ENCODE measurements at places on chromosomes 6 and 20.

DNA sequence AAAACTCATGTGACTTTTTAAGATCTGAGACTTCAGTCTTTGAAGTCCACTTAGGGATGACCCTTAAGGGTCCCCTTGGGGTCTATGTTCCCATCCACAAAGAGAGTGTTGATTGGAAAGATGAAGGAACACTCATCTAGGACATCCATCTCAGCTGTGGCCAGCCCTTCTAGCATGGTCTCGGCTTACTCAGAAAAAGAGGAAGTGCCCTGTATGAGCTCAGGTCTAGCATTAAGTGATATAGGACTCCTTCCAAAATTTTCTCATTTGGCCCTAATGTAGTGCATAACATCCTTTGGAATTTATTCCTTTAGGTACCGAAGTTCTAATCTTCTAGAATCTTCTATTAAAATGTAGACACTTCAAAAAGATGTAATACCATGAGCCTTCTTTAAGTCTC, 77.4 kb downstream of the NDUFAF5 start:
- DNase-seq: no peak

GRCh38 chr20:45970646-45971424, 1.2 kb downstream of the ZNF335 start:
- peak; percentile 35 for DNase-seq

DNA sequence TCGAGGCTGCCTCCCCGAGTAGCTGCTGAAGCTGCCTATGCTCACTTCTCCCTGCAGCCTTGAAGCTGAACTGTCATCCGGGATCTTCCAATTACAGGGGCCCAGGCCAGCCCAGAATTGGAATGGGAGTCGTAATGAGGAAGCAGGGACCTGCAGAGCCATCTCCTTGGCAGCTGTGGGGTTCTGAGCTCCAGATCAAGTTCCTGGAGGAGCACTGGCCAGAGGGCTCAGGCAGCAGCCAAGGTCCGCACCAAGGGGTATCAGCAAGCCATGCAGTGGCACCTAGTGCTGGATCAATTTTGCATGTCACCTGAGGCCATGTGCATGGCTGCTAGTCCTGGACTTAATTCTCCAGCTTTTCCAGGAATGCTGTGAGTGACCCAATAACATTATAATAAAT, 163.2 kb upstream of the TSHZ2 start:
- no peak for DNase-seq

DNA sequence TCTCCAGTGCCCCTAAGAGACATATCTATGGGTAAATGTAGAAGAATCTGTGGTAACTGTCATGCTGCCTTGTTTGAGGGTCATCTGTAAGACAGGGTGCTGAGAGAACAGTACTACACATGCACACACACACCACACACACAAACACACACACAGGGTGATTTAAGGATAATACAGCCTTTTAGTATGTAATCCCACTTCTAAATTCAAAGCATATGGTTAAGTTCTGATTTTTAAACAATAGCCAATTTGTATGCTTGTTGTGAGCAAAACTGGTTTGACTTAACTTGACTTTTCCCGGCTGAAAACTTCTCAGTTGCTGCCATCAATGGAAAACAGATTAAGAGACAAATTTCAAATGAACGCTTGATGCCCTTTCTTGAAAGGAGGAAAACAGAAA, 241.8 kb downstream of the ADGRG6 start:
- DNase-seq: no peak

- DNase-seq: no peak
Observed at GRCh38 chr6:45569210-45569945, 191.6 kb upstream of the SUPT3H start.
